ENCODE measurements at places on chromosomes 3 and 15.

DNA sequence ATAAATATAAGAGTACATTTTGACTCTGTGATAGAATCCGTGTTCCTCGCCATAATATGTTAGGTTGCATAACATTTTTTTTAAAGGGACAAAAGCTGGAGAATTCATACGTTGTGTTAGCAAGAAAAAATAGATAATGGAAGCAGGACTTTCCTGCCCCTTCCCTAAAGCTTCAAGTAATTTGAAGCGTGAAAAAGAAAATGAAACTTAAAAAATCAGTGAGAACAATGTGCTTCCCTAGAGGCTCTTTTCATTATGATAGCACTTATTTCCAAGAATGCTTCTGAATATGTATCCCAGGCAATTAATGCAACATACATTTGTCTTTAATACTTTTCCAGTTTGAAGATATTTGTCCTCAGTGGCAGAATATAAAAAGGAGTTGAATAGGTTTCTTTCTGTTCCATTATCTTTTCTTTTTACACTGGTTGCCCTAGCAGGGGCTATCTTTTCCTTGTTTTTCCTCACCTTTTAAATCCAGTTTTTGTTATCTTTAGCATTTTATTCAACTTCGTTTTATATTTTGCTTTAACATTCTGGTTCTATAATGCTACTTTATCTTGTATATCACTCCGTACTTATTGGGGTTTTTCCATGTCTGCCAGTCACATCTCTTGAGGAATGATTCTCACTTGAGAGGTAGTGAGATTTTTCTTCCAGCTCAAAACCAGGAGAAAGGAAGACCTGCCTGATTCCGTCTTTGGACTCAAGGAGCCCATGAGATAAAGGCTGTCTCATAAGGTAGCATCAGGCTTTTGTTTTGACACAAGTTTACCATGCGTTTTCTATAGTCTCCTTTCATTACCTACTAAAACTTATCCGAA, 113.8 kb downstream of the MBNL1 start:
- no peak for DNase-seq

GRCh38 chr15:85667491-85668424, 127.0 kb downstream of the KLHL25 start:
- peak; percentile 89 for DNase-seq

DNA sequence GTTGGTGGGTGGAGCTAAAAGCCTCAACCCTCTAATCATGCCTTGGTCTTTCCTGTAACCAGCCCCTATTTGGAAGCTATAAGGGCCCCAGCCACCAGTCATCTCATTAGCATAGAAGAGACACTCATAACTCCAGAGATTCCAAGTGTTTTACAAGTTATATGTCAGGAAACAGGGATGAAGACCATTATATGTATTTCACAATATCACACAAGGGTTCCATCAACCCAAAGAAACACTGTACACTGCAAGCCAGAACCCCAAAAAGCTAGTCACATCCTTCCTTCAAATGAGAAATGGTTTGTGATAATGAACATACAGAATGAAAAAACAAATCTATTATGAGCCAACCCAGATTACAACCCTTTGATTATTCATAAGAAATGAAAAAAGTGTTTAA, 175.7 kb downstream of the PDE8A start:
- no peak for DNase-seq

DNA sequence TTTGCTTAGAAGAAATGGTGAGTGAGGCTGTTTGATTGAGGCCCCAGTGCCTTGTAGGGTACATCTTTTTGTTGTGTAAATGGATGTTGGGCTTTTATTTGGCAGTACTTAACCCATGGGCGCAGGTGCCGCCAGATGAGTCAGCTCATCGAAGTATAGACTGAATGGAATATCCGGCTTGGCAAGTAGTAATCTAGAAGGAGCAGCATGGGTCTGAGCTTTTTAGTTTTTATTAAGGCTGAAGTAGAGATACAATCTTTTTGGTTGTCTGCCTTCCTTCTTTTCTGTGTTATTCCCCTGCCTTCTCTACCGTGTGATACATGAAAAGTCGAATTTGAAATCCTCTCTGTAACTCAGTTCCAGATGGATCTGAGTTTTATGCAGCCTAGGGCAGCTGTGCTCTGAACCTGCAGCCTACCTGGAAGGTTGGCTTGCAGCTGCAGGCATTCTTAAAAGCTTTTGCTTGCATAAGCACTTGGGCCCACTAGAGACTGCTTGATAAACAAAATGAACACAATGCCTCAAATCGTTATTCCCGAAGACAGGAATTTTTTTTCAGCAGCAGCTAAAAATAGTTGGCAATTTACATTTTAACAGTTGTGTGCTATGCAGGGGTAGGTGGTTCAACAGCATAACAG, 177.5 kb upstream of the CGNL1 start:
- no peak for DNase-seq

- DNase-seq = no peak
These were observed 33.7 kb downstream of the BNC1 start for GRCh38 chr15:83250781-83251180.

DNA sequence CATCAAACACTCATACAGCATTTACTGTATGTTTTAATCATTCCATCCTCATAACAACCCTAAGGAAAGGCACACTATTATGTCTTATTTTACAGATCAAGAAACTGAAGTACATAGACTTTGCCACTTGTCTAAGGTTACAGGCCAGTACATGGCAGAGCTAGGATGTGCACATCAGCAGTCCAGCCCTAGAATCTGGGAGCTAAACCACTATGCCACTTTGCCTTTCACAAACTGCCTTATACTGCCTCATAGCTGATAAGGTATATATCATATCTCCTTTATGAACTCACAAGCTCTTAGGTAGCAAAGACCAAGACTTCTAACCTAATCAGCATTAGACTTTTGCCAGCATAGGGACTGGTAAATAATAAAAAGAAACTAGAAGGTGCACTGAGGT, 49.1 kb downstream of the MYO9A start:
- no peak for DNase-seq

DNA sequence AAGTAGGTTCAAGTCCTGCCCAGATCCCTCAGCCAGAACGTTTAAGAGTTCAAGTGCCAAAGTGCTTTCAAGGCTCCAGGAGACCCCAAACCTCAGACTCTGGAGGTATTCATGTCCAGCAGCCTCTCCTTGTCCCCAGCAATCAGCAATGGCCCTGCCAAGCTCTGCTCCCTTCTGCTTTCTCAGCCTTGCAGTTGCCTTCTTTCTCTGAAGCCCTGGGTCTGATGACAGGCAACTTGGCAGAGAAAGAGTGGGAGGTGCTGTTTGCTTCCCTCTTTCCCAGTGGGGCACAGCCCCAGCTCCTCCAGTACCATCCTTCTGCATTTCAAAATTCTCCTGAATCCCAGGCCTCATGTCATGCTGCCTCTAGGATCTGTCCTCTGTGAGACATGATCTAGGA, 40.2 kb downstream of the ATP2B2 start:
- no peak for DNase-seq

GRCh38 chr3:123298903-123299302, 97.2 kb downstream of the SEC22A start:
- no peak for DNase-seq

- no peak for DNase-seq
These were observed 1.9 kb downstream of the RAP2B start for GRCh38 chr3:153163756-153164550.

DNA sequence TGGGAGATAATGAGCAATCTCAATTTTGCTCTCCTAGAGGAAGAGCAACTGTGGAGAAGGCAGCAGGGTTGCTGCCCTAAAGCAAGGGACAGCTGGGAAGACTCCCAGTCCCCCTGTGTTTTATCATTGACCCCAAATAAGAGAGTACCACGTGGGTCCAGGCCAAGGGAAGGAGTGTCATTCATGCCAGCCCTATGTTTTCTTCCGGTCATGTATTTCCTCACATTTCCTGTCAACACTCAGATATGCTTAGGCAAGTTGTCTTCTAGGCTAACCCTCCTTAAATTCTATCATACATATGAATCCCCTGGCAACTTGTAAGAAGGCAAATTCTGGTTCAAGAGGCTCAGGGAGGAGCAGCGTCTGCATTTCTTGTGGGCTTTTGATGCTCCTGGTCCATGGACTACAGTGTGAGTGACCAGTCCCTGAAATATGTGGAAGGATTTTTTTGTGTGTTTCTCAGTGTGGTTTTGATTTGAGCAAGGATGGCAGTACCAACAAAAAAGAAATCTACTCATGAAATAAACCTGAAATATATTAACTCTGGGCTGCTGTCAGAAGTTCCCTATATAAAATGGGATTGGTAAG, 31.9 kb upstream of the RPP14 start:
- no peak for DNase-seq

- DNase-seq = no peak
These were observed 54.7 kb downstream of the CMTM6 start for GRCh38 chr3:32447865-32448400.

DNA sequence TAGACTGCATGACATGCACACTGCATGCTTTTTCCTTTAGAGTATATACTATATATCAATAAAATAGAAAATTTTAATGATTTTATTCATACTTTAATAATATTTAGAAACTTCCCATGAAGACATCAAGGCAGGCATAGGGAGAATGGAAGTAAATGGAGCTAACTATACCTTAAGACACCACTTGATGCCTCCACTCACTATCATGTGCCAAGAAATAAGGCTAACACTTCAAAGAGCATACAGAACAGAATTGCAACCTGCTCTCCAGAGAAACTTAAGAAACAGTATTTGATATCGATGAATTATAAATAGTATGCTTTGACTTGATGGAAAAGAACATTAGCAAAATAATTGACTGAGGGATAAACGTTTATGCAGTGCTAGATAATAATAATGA, 192.6 kb upstream of the MBNL1 start:
- no peak for DNase-seq

DNA sequence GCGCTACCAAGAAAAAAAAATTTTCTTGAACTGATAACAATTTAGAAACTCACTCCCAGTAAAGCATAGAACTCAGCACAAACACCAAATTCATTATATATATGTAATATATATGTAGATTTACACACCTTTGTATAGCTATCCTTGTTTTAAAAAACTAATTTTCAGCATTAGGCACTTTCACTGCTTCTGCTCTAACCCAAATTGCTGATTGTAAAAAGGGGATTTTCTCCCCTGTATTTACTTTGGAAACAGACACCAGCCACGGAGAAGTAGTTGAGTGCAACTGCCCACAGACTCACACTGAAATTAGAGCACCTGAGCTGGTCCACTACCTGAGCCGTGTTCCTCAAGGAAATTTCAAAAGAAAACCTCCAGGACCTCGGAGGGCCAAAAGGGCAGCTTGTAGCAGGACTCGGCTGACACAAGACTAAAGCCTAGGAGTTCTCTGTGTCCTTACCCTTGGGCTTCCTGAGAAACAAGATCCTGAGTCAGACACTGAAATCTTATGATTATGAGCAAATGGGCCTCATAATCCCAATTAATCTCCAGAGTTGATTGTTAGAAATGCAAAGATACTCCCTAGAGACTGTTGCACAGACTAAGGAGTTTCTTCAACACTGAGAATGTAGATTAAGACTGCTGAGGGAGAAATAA, 106.0 kb downstream of the TNIK start:
- DNase-seq = no peak

GRCh38 chr3:116186049-116186448, 259.2 kb downstream of the LSAMP start:
- no peak for DNase-seq

- DNase-seq = no peak
These were observed 92.6 kb upstream of the MYRIP start for GRCh38 chr3:39716849-39717248.

GRCh38 chr15:27774191-27774590, 324.9 kb downstream of the OCA2 start:
- no peak for DNase-seq

DNA sequence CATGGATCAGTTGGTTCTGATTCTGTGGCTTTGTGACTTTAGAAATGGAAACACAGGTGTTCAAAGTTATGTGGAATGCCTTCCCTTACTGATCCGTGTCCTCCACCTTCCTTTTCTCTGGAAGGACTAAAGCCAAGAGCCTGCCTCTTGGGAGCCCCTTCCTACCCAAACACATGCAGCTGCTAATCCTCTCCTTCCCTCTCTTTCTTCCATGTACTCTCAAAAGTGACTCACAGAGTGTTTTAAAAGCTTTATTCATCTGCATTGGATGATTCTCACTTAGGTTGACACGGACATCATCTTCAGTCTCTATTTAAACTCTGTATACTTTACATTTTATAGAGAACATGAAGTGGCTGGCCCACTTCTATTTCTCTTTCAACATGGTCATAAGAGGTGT, 856.5 kb upstream of the ARPP21 start:
- DNase-seq = no peak

DNA sequence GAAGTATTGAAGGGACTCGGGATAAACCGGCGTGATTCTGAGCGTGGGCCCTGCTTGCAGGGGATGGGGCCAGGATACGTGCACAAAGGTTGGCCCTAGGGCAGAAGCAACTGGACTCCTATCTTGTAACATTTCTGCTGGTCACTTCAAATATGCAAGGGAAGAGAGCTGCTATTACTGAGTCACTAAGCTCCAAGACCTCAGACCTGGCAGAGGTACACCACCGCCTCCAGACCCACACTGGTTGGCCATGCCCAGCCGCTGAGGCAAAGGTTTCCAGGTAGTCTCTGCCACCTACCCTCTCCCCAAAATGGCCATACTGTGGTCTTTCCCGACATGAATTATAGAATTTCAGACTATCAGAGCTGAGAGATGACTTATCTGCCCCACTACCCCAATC, 13.4 kb upstream of the STRA6 start:
- DNase-seq = no peak

DNA sequence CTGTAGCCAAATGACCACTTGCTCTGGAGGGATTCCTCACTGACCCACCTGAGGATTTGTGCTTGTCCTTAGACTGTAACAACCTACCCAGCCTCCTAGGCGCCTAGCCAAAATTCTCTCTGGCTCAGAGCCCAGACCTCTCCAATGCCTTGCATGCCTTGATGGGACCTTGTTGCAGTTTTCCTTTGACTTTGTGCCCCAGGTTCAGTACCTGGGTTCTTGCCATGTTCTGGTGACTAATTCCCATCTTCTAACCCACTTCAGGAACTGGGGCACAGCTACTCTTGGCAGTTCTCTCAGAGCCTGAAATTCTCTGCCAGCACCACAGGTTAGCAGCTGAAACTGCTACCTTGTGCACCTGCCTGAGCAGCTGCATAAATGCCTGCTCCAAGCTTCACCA, 27.0 kb upstream of the UBE3A start:
- no peak for DNase-seq

- DNase-seq = no peak
These were observed 767 bp downstream of the SEMA3F start for GRCh38 chr3:50155891-50156290.

DNA sequence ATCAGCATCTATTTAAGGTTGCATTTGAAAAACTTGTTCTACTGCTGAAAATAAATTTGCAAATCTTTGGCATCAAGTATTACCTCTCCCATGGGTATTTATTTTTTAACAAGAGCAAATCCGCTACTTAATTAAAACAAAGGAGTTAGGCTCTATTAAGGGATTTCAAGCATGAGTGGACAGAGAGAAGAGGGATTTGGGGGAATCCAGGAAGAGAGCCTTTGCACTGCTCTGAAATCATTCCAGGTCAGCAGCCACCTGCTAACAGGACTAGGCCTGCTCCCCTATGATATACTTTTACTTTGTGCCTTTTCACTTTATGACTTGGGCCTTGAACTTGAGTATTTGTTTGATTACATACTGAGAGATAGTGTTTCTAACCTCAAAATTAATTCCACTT, 57.1 kb downstream of the IQCH start:
- no peak for DNase-seq

- DNase-seq = no peak
These were observed 130.4 kb downstream of the FEZF2 start for GRCh38 chr3:62242831-62243509.
